ENCODE measurements at places on chromosomes 7 and 10.
A peak's percentile ranks its signal among the peaks of the same experiment; 100 is the strongest.

- peak; percentile 4 for DNase-seq
Observed at GRCh38 chr7:114952296-114952695, 30.4 kb downstream of the MDFIC start.

DNA sequence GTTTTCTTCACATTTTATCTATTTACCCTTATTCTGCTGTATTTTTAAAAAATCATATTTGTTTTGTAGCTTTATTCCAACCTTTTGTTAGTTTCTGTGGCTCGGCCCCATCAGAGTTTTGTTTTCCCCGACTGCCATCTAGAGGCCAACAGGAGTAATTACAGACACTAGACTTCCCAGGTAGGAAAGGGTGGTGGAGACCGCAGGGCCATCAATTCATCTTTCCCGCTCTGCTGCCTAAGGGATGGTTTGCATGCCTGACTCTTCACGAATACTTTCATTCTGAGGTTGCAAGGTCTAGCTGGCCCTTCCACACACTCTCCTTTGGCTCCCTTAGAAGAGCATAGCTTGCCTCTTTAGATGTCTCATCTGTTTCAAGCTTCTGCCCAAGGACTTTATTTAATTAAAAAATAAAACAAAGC is 38.3 kb downstream of the LYZL2 start:
- DNase-seq = peak; percentile 86

- no peak for DNase-seq
Observed at GRCh38 chr7:2146676-2147472, 85.9 kb downstream of the MAD1L1 start.

DNA sequence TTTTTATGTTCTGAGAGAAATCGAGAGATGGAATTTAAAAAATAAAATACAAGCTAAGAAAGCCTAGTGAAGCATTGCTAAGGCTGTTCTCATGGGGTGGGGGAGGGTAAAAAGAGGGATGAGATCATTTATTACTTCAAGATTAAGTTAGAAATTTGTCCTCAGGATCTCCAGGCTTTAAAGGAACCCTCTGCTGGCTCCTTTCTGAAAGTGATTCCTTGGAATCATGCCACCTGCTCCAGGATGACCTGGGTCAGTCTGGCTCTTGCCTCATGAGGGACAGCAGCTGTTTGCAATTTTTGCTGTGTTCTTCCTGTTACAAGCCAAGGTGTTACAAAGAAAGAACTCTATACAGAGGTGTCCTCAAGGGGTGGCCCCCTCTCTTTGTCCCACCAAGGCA is 69.8 kb downstream of the CDK1 start:
- DNase-seq = peak; percentile 41

DNA sequence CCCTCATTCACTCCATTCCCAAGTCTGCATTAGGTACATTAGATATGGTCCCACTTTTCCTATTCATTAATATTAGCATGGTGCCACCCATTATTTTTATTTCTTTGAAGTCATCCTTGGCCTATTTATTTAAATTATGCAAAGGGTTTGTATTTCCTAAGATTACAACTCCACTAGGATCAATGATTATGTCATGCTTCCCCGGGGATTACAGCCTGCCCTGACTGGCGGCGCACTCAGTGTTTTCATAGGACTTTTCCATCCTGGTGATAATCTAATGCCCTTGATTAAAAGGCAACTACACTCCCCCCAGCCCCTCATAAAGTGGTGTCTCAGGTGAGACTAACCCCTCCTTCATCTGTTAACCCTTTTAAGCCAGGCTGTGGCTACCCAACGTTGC is 187.2 kb downstream of the POU6F2 start:
- DNase-seq = peak; percentile 52

DNA sequence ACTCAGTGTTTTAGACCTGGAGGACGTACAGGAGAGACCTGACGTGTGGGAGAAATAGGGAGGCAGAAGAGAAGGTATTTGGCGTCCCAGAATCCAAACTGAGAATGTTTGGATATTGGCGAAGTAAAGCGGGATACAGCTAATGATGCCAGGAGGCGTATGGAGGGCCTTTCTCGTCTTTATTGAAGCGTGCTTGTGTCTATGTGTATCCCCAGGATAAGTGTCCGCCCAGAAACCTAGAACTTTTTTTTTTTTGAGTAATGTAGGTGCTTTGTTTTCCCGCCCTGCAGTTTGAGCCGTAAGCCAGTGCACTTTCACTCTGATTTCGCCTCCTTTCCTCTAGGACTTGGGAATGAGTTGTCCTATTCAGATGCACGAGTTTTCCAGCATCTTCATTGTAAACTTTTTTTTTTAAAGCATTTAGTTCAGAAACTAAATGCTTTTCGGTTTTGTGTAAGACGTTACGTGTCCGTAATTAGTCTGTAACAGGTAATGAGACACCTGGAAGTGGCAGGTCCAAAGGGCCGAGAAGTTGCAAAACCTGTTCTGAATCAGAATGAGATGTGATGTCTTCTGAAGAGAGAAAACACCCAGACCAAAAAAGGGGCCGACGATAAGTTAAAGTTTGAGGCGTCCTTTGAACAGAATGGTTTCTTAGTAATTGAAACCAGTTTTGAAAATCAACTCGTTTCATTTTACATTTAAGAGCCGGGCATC is 746 bp downstream of the ARL5B start:
- no peak for DNase-seq

DNA sequence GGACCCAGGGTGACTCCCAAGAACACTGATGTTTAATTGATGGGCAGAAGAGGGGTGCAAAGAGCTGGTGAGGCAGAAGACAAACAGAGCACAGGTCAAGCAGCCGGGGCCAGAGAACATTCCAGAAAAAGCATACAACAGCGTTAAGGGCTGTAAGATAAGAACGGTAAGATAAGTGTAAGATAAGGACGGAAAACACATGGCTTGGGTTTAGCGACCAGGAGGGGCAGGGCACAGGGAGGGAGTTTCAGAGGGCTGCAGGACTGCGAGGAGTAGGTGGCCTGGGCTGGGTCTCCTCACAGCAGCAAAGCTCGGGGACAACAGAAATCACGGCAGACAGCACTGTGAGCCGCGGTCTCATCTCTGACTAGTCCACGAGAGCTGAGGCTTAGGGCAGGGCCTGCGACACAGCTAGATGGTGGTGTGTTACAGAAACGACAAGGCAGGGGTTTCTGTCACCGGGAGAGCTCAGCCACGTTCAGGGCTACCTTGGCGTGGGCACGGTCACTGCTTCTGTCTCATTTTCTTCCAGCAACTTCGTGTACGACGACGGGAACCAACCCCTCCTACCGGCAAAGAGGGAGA is 24.6 kb downstream of the BRI3 start:
- no peak for DNase-seq

DNA sequence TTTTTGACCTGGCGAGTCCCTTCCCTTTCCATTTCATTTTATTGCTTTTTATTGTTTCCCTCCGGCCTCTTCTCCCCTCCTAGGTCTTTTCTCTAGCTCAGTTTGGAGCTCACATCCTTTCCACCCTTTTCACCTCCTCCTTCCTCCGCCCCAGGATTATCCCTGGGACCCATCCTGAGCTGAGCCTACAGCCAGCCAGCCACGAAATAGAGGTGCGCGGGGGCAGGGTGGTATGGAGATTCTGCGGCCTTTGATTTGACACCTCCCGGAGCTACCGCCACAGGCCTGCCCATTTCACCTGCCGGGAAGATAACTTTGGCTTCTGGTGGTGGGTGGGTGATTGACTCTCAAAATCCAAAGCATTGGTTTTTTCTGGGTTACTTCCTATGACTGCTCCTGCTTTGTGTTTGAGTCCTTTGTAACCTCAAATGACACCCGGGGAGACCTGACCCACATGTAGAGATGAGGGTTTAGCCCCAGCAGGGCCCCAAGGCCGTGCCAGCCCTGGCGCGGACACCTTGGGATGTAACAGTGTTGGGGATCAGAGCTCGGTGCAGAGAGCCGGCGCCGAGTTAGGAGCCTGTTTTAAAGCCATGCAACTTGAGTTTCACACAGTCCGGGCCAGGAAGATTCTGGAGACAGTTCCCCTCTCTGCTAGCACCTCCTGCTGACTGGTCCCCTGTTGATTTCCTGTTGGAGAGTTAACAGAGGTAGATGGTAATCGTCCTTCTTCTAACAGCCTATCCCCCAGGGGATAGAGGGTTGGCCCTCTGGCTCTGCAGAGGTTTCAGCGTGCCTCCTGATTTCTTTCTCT is 1.5 kb downstream of the DUSP5 start:
- peak; percentile 50 for DNase-seq

DNA sequence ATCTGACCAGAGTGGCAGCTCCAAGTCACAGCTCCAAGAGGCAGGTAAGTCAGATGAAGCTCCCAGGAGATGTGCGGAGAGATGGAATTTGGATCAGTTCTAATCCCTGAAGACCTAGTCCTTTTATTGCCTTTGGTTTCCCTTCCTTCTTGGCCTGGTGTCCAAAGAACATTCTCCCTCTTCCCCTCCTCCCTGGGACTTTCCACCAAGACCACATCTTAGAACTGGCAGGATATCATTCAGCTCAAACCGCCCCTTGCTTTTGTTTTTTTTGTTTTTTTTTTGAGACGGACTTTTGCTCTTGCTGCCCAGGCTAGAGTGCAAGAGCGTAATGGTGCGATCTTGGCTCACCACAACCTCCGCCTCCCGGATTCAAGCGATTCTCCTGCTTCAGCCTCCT is 190.8 kb downstream of the GFRA1 start:
- DNase-seq = no peak

DNA sequence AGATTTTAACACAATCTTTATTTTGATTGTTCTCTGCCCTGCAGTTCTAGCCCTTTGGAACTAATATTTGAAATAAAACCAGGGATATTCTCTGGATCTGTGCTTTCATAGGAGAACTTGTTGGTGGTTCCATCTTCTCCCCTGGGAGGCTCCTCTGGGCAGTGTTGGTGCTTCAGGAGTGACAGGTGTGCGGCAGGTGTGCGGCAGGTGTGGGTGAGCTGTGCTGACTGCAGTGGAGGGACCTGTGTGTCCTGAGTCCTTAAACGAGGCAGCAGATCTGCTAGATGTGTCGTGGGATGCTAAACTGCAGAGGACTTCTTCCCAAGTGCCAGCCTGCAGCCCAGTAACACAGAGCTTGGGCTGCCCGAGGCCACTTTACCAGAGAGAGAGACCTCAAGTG is 98.4 kb downstream of the LYZL1 start:
- no peak for DNase-seq

- DNase-seq = peak; percentile 39
Observed at GRCh38 chr7:28551331-28551730, 139.0 kb downstream of the CREB5 start.

- no peak for DNase-seq
Observed at GRCh38 chr10:48258105-48258504, 16.4 kb downstream of the FRMPD2 start.

DNA sequence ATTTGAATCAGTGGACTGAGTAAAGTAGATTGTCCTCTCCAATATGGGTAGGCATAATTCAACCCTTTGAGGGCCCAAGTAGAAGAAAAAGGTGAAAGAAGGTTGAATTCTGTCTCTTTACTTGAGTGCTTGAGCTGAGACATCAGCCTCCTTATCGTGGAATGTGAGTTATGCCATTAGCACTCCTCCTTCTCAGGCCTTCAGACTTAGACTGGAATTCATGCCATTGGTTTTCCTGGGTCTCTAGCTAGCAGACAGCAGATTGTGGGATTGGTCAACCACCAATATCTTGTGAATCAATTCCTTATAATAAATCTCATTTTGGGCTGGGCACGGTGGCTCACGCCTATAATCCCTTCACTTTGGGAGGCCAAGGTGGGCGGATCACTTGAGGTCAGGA is 89.2 kb downstream of the CUL2 start:
- no peak for DNase-seq

- DNase-seq = no peak
Observed at GRCh38 chr10:2641028-2641427, 426.3 kb upstream of the PFKP start.

DNA sequence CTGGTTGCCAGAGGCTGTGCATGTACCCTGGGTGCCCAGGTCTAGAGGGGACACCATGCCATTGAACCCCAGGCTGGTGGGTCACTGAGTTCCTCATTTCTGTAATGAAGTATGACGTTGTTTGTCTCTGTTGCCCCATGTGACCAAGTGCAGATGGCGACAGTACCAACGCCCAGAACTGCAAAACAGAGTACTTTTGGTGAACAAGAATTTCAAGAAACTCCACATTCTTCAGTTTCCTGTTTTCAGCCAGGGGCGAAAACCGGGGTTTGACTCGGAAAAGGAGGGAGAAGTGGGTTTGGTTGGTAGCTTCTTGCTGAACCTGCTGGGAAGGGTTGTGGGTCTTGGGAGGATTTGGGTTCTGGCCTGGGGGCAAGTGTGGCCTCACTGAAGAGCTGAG is 18.2 kb downstream of the CYP17A1 start:
- peak; percentile 50 for DNase-seq

- DNase-seq = no peak
Observed at GRCh38 chr10:132354356-132355094, 22.5 kb downstream of the LRRC27 start.

DNA sequence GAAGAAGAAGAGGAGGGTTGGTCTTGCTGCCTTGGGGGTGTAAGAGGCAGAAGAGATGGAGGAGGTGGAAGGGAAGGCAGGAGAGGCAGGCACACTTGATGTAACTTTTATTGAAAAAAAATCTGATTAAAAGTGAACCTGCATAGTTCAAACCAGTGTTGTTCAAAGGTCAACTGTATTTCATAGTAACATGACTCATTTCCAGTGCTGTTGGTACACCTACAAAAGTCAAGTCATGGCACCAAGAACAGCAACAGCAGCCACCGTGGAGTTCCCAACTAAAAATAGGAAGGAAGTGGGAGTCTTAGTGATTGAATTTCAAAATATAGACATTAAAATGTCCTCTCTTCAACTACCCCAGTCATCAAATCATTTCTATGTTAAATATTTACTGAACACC is 88.5 kb downstream of the CTNNA3 start:
- no peak for DNase-seq

- DNase-seq = peak; percentile 56
Observed at GRCh38 chr10:5284311-5285057, 80.3 kb upstream of the UCN3 start.

DNA sequence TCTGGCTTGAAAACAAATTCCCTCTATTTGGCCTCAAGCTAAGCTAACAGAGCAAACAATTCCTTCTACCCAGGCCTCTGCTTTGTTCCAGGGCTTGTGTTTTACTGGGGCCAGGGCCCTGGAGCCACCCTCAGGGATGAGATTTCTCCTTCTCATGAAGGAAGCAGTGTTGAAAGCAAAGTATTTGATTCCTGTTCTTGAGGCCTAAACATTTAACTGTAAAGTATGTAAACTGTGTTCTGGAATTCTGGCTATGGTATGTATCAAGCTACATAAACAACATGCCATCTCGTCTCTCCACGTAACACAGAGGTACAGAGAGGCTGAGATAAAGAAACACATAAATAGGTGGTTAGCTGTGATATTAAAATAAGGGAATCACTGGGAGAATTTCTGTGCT is 81.8 kb downstream of the HERPUD2 start:
- no peak for DNase-seq

DNA sequence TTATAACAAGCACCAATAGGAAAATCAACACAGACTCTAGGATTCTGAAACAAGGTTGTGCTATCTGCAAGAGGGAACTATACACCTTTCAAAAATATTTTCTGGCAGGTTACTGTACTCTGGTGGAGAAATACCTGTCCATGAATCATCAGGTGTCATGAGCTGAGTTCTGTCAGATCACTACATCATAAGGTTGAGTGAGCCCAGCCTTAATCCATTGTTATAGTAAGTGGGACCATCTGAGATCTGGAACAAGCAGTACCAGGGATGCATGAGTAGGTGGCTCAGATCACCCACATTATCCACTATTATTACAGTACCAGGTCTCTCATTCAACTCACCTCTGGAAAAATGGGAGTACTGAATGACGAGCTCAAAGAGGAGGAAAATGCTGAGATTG is 212.4 kb downstream of the DGKI start:
- DNase-seq = no peak

GRCh38 chr10:44400541-44400940 is 15.6 kb upstream of the CXCL12 start:
- DNase-seq = no peak

- peak; percentile 17 for DNase-seq
Observed at GRCh38 chr7:130009848-130010688, 41.1 kb downstream of the ZC3HC1 start.

Data from eye (tissue), 1 donor.